ENCODE measurements at places on chromosomes 6 and 20. TPM values are rescaled to one million over a fixed set of nuclear protein-coding genes. Genes with fewer than 3 reads are reported as not detected.

The TOMM34 gene
- 56.7 TPM for total RNA-seq

The RUNX2 gene
- not detected for total RNA-seq

The PAX1 gene
- not detected for total RNA-seq

The HLA-F gene
- 57.8 TPM for total RNA-seq

The VNN1 gene
- total RNA-seq = 0.69 TPM

The PARD6B gene
- total RNA-seq = under 0.01 TPM

The GPLD1 gene
- total RNA-seq = under 0.01 TPM

The ADGRF5 gene
- 185 TPM for total RNA-seq

The MROH8 gene
- 0.27 TPM for total RNA-seq

The CST5 gene
- total RNA-seq = not detected

The KIF25 gene
- total RNA-seq = not detected

The SLPI gene
- not detected for total RNA-seq

The XKR7 gene
- not detected for total RNA-seq

The HFE gene
- 3.1 TPM for total RNA-seq

The TCP1 gene
- total RNA-seq = 252 TPM

The MRAP2 gene
- total RNA-seq = 0.39 TPM

The EXOC2 gene
- 39.0 TPM for total RNA-seq

The MTO1 gene
- total RNA-seq = 31.2 TPM

The PPP1R3G gene
- total RNA-seq = 0.33 TPM

The BTNL2 gene
- total RNA-seq = not detected

The HLA-DPB1 gene
- total RNA-seq = 37.8 TPM

The SNAI1 gene
- total RNA-seq = 11.3 TPM

The KHDRBS2 gene
- not detected for total RNA-seq

The CD40 gene
- total RNA-seq = 10.9 TPM

The PI16 gene
- 0.98 TPM for total RNA-seq

The RALY gene
- 130 TPM for total RNA-seq

The NMBR gene
- not detected for total RNA-seq

The PDYN gene
- not detected for total RNA-seq

The C6orf15 gene
- not detected for total RNA-seq

The TXNDC5 gene
- total RNA-seq = 577 TPM

The HTR1E gene
- total RNA-seq = not detected

The TCF15 gene
- 8.6 TPM for total RNA-seq

The MOXD1 gene
- total RNA-seq = 0.07 TPM

The ZNF391 gene
- 0.27 TPM for total RNA-seq

The MYB gene
- not detected for total RNA-seq

The CDH26 gene
- total RNA-seq = not detected

The ANKRD66 gene
- not detected for total RNA-seq

The GTSF1L gene
- not detected for total RNA-seq

The ECT2L gene
- not detected for total RNA-seq

The PLG gene
- total RNA-seq = not detected

The MAP1LC3A gene
- 41.6 TPM for total RNA-seq

The NNAT gene
- total RNA-seq = not detected

The LY6G5C gene
- total RNA-seq = 3.3 TPM

The TNFRSF6B gene
- 328 TPM for total RNA-seq

The SLC22A16 gene
- not detected for total RNA-seq

The HS3ST5 gene
- total RNA-seq = not detected
